ENCODE measurements at places on chromosomes 7 and 10.

GRCh38 chr7:376306-377079 is 86.5 kb downstream of the FOXL3 start:
- DNase-seq: no peak

GRCh38 chr10:16586358-16587138 is 64.9 kb upstream of the C1QL3 start:
- no peak for DNase-seq

DNA sequence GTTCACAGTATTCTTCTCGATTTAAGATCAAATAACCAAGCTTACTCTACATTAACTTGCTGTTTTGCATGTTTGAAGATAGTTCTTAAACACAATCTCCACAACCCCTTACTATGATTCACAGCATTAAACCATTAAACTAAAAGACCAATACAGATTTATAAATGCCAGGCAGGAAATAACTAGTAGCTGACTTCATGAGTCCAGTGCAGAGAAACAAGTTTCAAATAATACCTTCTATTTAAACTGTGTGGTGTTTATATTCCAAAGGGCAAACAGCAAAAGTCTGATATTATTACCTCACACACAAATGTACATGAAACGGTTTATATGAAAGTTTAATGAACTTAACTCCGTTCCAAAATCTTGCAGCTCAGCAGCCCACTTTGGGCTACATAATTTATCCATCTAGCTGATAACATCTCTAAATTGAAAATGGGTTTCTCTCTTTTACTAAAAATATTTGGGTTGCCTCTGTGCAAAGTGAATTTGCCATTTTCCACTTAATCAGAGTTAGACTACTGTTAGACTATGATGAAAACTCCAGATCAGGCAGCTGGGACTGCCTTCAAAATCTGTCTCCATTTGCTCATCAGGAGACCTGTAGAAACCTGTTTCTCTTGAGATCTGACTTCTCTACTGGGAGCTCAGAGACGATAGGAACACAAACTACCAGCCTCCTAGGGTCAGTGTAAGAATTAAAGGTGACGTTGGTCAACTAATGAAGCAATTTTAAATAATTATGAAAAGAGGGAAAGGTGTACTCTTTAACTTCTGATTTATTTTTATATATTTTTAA is 287.3 kb downstream of the FZD1 start:
- no peak for DNase-seq

DNA sequence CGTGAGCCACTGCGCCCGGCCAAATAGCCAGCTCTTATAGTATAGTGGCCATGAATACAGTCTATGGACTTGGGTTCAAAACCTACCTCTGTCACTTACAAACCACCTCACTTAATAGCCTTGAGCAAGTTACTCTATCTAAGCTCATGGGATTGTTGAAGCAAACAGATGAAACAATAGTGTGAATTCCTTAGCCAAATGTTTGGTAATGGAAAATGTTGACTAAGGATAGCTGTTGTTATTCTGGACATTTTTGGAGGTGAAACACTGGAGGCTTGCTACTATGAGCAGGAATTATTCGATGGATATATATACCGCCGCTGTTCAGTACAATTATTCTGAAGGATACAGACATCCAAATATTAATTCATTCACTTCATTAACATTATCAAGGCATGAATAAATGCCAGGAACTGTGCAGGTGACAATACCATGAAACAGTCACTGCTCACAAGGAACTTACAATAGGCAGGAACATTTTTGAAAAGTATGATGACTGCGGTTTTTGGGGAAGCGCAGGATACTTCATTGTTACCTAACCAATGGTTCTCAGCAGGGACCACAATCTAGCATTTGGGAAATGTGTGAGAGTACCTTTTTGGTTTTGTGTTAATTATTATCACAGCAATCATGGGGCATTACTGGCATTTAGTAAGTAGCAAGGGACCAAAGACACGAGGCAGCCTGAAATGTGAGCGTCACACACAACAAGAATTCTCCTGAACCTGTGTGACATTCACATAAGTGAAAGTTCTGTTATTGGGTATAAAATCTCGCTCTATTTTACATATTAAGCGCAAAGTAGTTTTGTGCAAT is 55.7 kb downstream of the CUBN start:
- DNase-seq: peak; percentile 41

- no peak for DNase-seq
Observed at GRCh38 chr7:143381427-143382125, 431 bp downstream of the ZYX start.

DNA sequence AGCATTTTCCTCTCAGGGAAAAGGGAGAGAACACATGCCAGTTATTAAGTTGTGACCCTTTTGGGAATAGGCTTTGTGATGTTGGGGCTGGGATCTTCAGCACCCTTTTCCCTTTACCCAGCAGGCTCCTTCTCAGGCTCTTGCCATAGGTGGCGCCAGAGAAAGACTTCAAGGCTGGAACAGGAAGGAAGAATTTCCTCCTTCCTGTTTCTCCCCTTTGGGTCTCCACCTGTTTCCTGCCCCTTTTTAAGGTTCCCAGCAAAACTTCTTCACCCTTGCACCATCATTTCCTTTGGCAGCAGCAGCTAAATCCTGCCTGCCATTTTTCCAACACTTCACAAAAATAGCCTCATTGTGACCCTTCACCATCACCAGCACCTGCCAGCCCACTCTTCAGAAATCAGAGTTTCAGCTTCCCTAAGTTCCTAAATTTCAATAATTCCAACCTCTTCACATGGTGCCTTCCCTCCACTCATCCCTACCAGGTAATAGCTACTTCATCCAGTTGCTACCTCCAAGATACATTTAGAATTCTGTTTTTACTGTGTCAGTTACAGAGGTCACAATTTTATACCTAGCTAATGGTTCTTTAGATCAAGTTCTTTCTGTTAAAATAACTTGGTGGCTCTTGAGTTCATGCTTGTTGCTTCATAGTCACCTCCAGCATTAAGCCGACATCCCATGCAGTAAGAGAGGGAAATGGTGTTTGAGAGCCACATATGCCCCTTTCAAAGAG is 22.4 kb upstream of the FOXK1 start:
- DNase-seq: peak; percentile 27

DNA sequence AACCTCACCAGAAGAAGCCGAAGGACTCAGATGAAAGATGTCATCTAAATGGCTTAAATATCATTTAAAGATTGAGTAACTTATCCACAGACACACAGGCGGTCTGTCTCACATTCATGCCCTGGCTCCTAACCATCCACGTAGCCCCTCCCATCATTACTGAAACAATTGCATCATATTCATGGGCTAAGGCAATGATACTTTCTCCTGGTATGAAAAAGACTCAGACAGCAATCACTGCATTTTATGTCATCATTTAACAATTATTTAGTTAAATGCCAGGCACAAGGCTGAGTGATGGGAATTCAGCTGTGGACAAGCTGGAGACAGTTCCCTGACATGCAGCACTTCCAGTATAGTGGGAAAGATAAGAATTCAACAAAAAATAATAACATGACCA is 11.2 kb upstream of the TECTB start:
- no peak for DNase-seq

GRCh38 chr10:60611291-60611747 is 167.0 kb upstream of the CDK1 start:
- DNase-seq: peak; percentile 51

- DNase-seq: peak; percentile 41
Observed at GRCh38 chr10:72329290-72330068, 25.2 kb downstream of the DNAJB12 start.

DNA sequence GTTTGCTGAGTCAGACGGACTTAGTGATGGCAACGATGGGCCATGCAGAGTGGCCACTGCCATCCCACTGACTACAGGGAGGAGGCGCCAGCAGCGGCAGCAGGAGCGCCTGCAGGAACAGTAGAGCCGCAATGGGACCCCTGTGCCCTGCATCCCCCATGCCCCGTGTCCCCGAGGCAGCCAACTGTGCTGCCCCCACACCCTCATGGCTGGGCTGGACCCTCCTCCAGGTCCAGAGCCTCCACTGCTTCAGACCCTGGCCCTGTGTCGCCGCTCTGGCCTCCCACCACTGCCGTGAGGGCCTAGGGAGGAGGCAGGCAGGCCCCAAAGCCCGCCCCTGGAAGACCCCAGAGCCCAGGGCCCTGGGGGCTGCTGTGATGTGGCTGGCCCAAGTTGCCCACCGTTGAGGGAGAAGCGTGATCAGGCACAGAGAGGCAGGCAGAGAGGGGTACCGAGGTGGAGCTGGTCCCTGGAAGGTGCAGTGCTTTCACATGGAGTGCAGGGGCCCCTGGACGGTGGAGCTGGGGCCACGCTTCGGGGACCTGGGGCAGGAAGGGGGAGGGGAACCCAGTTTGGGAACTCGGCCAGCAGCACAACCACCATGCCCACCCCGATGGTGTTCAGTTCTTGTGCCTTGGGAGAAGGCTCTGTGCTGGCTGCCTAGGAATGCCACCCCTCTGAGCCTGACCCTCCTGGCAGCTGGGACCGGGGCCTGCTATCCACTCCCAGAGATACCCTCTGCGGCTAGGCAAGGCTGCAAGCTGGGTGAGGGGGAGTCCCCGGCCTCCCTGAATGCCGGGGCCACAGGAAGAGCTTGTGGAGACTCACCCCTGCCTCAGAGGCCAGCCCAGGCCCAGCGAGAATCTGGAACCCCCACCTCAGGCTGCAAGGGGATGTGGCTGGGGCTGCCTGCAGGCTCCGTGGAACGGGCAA is 32.6 kb downstream of the DKK1 start:
- DNase-seq: no peak

GRCh38 chr7:130032698-130033097 is 18.5 kb downstream of the ZC3HC1 start:
- DNase-seq: no peak

- peak; percentile 92 for DNase-seq
Observed at GRCh38 chr7:106418094-106418493, 133.3 kb upstream of the NAMPT start.

DNA sequence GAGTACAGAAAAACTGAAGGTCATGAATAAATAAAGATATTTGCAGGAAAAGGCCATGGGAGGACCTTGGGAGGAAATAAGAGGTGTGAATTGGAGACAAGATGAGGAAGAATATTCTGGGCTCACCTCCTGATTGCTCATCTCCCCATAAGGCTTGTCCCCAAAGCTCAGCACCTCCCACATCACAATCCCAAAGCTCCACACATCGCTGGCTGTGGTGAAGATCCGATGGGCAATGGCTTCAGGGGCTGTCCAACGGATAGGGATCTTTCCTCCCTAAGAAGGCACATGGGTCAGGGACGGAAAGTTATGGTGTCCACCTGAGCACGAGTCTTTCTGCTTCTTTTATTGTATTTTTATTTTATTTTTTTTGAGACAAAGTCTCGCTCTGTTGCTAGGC is 12.9 kb downstream of the ZYX start:
- no peak for DNase-seq

DNA sequence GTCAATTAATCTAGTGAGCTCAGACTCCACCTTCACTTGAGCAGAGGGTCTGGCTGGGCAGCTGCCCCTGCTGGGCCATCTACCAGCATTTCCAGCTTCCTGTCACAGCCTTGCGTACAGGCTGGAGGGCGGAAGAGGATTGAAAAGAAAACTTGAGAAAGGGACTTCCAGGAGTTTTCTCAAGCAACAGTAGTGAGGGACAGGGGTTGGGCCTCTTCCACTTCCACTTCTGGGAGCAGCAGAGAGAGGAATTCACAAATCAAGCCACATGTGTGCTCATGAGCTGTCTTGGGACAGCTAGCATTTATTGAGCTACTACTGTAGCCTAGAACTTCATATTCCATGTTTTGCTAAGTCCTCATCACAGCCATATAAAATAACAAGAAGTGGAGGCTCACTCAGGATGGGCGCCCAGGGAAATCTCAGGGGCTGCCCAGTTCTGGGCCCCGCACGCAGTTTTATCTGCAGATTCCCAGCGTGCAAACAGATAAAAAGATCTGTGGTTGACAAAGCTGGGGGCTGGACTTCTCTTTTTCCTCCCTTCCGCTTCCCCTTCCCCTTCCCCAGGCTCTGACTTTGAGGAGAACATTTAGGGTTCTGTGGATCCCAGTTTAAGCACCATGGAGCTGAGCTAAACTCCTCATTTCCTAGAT is 135.8 kb downstream of the RGS10 start:
- DNase-seq: peak; percentile 65

DNA sequence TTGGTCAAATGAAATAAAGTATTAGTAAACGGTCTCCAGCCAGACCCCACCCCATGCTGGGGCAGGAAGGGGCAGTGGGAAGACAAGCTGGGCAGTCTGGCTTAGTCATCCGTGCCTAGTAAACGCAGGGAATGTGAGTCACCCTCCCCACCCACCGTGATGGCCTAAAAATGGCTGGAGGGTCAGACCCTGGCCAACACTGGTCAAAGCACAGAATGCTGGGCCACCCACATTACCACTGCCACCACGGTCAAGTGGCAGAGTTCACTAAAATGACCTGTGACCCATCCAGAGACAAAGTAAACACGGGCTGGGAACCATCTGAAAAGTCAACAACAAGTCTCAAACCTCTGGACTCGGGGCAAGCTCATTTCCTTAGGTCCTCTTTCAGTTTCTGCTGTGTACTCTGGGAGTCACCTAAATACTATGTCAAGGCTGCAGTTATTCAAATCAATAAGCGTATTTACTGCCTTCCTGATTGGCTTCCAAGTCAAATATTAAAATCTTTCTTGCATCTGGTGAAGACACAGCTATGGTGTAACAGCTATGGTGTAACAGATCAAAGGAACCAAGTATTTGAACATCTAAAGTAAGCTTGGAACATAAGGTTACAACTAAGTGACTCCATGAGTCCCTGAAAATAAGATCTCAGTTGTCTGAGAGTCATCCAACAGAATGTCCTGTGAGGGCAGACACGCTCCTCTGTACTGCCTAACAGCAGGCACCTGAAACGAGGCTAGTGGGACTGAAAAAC is 3.0 kb downstream of the ZFAND2A start:
- peak; percentile 71 for DNase-seq

DNA sequence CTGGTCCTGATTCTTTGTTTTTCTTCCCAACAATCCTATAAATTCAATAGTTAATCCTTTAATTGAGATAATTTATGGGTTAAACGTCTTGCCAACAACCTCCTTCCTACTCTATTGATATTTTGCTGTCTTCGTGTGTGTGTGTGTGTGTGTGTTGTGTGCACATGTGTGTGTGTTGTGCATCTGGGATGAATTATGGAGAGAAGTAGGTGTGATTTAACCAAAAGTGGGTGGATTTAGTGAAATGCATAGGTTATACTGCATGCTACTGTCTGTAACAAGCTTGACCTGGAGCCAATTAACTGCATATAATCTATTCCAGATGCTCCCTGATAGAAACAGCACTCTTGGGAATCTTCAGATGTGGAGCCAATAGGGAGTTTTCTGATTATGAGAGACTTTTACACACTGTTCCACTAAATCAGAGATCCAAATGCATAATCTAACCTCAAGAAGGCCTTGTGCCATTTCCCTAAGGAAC is 61.2 kb downstream of the SEMA3D start:
- no peak for DNase-seq

Data from inflammatory macrophage treated with lipopolysaccharide for 4 hours (primary cell).